Left ventricle myocardium superior (tissue), 1 donor: ENCODE measurements at places on chromosomes 12 and 14. TPM values are rescaled to one million over a fixed set of nuclear protein-coding genes. Genes with fewer than 3 reads are reported as not detected.
A peak's percentile ranks its signal among the peaks of the same experiment; 100 is the strongest.

USP44 gene
- total RNA-seq, result 1.0 TPM

DNA sequence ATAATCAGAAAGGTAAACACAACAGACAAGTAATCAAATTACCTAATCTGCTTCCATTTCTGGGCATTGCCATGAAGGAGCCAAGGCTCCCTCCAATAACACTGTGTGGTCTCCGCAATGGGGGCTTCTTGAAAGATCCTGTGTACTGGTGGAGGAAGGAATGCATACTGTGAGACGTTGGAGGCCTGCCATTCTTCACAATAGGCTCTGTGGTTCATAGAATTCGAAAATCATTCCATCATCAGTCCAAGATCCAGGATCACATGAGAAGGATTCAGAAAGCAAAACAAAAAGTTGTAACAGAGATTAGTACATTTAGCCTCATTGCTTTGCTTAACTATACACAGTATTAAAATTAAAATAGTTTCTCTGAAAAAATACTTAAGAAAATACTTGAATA is 76.3 kb downstream of the CDK17 start:
- DNase-seq, result no peak

GRCh38 chr12:132986885-132987225 is 688 bp downstream of the ZNF26 start:
- no peak for DNase-seq

KRT83 gene
- total RNA-seq, result not detected

DNA sequence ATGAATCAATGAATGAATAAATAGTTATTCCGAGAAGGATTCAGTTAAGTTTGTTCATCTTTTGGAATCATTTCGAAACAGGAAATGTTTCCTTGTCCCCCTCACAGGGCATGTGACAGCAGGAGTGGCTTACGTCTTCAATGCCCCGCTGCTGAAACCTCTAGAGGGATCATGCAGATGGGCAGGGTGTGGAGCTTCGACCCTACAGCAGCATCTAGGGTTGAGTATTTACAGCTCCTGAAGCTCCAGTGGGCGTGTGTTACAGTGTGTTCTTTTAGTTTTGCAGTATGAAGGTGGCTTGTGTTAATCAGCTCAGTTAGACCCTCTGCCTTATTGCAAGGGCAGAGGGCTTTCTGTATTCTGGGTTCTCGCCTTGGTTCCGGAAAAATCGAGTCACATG is 2.6 kb downstream of the NAV3 start:
- DNase-seq, result peak; percentile 27
